ENCODE measurements at places on chromosomes 1 and 21.

DNA sequence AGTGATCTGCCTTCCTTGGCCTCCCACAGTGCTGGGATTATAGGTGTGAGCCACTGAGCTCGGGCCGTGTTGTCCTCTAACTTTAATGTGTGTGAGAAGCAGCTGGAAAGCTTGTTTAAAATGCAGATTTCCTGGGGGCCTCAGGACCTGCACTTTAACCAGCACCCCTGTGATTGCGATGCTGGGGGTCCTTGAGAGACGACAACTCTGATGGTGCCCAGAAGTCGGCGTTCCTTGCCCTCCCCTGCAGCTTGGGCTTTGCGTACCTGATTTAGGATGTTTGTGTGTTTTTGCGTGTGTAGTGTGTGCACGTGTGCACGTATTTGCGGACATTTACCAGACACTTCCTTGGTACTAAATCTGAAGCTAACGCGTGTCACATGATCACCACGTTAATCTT lies 10.9 kb downstream of the IFNGR2 start:
- no peak for DNase-seq

- no peak for DNase-seq
These were observed 72.8 kb downstream of the PSMG1 start for GRCh38 chr21:39110431-39110830.

DNA sequence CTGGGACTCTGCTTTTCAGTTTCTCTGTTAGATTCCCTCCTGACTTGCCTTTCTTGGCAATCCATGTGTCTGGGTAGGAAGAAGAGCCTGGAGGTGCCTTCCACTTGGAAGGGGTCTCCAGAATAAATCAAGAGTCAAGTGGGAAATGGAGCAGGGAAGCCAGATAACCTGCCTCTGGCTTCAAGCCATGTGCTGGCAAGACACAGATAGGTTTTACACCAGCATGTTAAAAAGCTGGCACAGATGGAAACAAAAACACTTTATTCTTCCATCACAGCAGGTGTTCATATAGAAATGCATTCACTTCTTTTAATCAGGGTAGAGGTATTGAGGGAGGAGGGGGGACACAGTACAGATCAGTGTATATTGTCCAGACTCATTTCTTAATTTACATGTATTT lies 356.9 kb upstream of the RUNX1 start:
- no peak for DNase-seq

GRCh38 chr1:36508257-36508656 lies 25.5 kb upstream of the CSF3R start:
- no peak for DNase-seq

DNA sequence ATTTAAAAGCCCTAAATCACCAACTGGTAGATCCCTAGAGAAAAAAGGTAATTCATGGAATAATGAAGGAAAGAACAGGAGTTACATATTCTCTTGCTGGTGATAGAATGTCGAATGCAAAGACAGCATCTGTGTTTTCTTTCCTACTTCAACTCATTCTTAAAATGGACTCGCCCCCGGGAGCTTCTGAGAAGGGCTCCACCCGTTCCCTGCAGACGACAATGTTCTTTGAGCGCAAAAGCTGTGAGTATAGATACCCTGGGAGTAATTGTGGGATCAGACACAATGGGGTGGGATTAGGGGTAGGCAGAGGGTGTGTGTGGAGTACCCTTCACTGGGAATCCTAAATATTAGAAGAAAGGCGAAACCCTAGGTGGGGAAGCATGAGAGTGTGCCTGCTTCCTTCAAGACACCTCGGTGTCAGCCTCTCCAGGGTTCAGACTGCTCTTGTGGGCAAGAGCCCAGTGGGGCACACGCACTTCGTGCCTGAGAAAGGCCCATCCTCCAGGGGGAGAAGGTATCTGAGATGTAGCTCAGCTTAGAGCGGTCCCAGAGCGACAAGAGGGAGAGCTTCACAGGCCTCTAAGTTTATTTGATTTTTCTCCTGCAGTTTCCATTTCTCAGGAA lies 123.3 kb upstream of the DPYD start:
- no peak for DNase-seq

DNA sequence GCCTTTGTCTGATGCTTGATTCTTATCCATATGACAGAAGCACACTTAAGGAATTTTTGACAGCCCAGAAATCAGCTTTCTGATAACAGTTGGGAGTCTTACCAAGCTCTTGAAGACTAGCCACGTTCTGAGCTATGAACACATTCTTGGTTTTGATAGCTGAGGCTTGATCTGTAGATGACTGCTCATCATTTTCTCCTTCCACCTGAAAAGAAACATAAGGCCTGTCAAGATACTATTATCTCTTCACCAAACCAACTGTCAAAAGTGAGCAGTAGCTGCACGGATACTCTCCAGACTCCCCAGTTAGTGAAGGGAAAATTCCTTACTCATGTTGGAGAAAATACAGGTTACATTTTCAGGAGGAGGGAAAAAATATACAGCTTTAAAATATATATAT lies 12.2 kb downstream of the UBR4 start:
- no peak for DNase-seq

DNA sequence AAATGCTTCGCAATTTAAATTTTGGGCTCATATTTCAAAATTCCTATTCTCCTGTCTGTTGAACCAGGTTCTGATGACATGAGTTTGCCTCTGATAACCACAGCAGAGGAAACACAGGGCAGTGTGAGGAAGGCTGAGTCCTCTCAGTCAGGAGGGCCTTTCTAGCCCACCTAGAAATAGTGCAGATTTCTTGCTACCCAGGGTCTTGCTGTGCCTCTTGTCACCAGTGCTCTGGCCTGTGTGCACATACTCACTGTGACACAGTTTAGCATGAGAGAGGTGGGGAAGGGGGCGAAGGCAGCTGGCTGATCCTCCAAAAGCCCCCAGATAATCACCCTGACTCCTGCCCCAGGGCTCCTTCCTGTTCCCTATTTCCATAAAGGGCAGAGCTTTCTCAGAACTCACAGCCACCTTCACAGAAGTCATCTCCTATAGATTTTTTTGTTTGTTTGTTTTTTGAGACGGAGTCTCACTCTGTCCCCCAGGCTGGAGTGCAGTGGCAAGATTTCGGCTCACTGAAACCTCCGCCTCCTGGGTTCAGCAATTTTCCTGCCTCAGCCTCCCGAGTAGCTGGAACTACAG lies 23.7 kb downstream of the ERRFI1 start:
- DNase-seq: no peak

All from stimulated activated CD8-positive, alpha-beta memory T cell treated with anti-CD3 and anti-CD28 coated beads, Interleukin-15, amount 100 ng/mL, for 48 hours (primary cell).